ENCODE measurements at places on chromosomes 11 and 22.

GRCh38 chr11:2532704-2533586, 88.1 kb downstream of the KCNQ1 start:
- DNase-seq, result peak; percentile 87

- DNase-seq, result no peak
Observed at GRCh38 chr22:20955548-20955947, 11.5 kb upstream of the AIFM3 start.

DNA sequence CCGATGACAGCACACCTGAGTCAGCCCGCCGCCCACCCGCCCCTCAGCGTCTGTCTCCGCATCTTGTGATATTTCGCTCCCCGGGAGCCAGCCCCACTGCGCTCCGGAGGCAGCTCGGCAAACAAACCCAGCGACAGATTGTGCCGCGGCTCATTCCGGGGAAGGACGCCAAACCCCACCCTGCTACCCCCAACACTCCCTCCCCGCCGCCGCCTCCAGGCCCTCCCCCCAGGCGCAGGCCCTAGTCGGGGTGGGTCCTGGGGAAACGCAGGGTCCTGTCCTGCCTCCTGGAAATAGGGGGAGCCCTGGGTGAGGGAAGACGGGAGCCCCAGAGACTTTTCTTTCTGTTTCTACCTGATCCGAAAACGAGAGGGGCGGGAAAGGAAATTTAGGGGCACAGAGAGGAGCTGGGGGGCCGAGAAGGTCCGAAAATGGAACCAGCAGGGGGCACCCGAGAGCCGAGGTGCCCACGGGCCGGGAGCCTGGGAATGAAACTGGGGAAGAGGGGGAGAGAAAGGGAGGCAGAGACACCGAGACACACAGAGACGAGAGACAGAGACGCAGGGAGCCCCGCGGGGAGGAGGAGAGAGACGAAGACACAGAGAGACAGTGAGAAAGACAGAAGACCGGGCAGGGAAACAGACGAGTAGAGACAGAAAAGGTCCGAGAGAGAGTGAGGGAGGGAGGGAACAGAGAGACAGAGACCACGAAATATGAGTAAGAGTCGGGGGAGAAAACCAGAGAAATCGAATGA, 1.7 kb upstream of the RTN4RL2 start:
- DNase-seq, result no peak

DNA sequence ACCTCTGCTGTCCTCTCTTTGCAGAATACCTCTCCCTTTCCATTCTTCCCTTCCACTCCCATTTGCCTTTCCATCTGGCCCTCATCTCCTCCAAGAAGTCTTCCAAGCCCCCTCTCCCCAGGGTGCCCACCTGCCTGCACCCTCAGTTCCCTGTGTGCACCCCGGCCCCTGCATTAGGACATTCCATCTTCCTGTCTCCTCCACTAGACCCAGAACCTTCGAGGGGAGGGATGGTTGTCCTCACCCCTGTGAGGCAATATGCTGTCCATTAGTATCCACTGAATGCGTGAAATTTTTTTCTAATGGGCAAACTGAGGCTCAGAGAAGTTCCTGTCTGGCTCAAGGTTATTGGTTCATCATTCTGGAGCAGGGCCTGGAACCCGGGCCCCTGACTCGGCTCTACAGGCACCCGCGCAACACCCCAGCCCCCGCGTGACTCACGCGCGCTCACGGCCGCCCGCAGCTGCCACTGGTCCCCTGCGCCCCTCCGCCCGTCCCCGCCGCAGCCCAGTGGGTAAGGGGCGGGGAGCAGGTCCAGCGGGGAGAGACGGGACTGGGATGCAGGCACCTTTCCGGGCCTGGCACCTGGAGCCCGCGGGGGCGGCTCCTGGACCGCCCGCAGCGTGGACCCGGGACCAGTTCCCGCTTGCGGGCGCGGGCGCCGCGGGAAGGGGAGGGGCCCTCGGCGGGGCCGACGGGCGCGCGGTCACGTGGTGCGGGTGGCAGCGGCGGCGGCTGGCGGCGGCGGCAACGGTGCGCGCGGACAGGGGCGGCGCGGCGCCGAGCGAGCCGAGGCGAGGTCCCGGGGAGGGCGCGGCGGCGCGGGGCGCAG, 7.0 kb downstream of the SEPTIN3 start:
- DNase-seq, result no peak

GRCh38 chr22:25763239-25763777, 21.3 kb downstream of the MYO18B start:
- no peak for DNase-seq

DNA sequence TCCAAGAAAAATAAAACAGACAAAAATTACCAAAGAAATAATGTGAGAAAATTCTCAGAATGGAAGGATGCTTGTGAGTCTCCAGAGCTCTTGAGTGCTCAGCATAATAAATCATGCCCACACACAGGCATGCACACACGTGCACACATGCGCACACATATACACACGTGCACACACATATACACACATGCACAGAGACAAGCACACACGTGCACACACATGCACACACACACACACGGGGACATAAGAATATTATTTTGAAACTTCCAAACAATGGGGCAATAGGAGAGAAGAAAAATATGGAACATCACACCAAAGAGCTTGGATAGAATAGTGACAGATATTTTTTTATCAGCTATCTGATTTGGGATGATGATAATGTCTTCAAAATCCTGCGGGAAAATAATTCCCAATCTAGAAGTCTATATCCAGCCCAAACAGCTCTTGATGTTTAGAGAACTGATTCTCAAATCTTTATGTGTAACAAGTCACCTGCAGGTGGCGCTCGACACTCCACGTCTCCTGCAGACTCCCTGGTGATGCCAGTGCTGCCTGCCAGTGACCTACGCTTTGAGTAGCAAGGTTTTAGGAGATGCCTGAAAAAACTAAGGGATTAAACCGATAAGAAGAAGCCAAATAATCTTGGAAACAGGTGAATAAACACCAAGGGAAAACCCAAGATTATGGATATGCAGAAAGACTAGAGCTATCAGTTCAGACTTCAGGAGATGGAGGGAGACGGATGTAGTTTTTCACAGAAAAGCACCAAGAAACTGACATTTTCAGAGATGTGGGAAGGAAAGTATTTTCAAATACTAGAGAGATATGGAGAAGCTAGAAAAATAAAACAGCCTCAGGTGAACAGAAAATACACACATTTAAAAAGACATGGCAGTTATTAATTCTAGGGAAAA, 743.6 kb downstream of the ETS1 start:
- peak; percentile 4 for DNase-seq

GRCh38 chr11:18452927-18453326, 2.7 kb upstream of the LDHAL6A start:
- DNase-seq, result no peak

- no peak for DNase-seq
Observed at GRCh38 chr22:30290342-30291057, 1.2 kb upstream of the CASTOR1 start.

GRCh38 chr22:37354670-37355069, 72.4 kb downstream of the CYTH4 start:
- DNase-seq, result no peak

GRCh38 chr11:64790205-64791095, 12.1 kb upstream of the SF1 start:
- DNase-seq, result no peak

- DNase-seq, result no peak
Observed at GRCh38 chr22:19615867-19616581, 91.8 kb upstream of the CLDN5 start.

DNA sequence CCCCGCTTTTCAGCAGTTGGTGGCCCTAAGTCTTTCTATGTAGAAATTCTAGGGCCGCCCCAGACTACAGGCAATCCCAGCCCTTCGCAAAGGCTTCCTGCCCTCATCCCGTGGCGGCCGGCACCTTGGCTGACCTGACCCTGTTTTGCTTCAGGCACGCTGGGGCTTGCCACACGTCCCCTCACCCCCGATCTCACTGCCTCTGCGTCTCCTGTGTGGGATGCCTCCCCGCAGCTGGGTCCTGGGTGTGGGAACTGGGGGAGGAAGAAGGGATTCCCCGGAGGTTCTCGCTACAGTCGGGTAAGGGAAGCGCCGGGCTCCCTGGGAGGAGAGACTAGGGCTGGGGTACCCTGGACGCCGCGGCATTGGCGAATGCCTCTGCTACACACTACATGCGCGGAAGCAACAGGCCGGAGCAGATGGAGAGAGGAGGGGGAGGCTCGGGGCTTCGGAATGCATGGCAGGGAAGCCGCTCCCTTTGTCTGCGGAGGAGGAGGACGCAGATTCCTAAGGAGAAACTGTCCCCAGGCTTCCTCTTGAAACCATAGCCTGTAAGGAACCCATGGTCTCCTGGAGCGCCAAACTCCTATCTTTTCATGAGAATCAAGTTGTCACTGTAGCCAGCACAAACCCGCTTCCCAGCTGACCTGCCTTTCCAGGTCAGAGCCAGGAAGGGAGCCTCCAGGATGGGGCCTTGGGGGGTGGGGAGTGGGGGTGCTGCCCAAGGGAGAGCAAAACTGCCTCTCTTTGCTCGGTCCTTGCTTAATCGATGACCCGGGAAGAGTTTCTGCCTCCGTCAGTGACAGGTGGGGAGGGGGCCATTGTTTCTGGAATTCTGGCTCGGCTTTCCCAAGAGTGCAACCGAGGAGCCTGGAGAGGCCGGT, 1.4 kb downstream of the DTX4 start:
- DNase-seq, result no peak

- DNase-seq, result peak; percentile 11
Observed at GRCh38 chr11:44110231-44110679, 14.8 kb downstream of the EXT2 start.

DNA sequence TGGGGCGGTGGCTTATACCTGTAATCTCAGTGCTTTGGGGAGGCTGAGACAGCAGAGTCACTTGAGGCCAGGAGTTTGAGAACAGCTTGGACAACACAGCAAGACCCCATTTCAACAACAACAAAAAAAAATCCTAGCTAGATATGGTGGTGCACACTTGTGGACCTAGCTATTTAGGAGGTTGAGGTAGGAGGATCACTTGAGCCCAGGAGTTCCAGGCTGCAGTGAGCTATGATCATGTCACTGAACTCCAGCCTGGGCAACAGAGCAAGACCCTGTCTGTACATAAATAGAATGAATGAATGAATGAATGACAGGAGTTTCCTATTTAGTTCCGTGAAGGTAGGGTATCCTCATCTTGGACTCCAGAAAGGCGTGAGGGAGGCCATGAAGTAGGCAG, 107.0 kb downstream of the OSBP2 start:
- DNase-seq, result no peak

- DNase-seq, result no peak
Observed at GRCh38 chr11:133787379-133788141, 57.8 kb downstream of the SPATA19 start.

- DNase-seq, result no peak
Observed at GRCh38 chr11:133508468-133508867, 23.8 kb downstream of the OPCML start.

GRCh38 chr11:13831696-13832095, 130.8 kb upstream of the SPON1 start:
- DNase-seq, result no peak

DNA sequence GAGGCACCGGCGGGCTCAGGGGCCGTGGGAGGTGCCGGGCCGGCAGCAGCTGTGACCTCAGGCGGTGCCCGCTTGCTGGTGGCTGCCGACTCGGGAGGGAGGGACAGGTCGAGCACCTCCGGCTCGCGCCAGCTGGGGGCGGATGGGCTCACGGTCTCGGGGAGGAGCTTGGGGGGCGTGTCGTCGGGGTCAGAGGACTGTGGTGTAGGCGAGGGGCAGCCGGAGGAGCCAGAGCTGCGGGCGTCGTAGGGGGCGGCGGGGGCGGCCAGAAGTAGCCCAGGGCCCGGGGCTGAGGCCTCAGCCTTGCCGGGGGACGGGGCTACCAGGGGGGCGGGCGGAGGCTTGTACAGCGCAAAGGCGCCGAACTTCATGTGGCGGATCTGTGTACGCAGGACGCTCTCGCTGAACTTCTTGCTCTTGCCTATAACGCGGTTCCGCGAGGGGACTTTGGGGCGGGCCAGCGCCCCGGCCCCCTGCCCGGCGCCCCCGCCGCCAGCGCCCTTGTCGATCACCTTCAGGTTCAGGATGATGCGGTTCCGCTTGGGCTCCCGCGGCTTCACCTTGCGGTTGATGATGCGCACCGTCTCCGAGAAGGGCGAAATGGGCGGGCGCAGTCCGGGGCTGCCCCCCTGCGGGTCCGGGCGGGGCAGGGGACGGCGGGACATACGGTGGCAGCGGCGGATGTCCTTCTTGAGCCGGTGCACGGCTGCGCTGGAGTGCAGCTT, 5.5 kb downstream of the CBX6 start:
- DNase-seq, result no peak

- DNase-seq, result no peak
Observed at GRCh38 chr11:114397349-114397982, 2.8 kb downstream of the C11orf71 start.

DNA sequence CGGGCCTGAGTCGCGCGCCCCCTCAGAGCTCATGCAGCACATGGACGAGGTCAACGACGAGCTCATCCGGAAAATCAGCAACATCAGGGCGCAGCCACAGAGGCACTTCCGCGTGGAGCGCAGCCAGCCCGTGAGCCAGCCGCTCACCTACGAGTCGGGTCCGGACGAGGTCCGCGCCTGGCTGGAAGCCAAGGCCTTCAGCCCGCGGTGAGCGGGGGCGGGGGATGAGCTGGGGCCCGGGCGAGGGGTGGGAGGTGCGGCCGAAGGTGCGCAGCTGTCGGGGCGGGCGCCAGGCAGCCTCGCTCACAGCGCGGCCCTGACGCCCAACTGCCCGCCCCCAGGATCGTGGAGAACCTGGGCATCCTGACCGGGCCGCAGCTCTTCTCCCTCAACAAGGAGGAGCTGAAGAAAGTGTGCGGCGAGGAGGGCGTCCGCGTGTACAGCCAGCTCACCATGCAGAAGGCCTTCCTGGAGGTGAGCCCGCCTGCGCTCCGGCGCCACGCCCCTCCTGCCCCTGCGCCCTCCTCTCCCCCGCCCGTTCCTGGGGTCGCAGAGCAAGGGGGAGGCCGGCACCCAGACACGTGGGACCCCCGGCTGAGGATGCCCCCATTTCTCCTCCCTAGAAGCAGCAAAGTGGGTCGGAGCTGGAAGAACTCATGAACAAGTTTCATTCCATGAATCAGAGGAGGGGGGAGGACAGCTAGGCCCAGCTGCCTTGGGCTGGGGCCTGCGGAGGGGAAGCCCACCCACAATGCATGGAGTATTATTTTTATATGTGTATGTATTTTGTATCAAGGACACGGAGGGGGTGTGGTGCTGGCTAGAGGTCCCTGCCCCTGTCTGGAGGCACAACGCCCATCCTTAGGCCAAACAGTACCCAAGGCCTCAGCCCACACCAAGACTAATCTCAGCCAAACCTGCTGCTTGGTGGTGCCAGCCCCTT, 20.5 kb downstream of the EPS8L2 start:
- DNase-seq, result peak; percentile 31

GRCh38 chr11:45025716-45026492, 75.2 kb upstream of the TP53I11 start:
- no peak for DNase-seq

GRCh38 chr11:123494195-123495050, 64.4 kb downstream of the GRAMD1B start:
- DNase-seq, result no peak

- DNase-seq, result no peak
Observed at GRCh38 chr22:49269928-49270327, 557.7 kb downstream of the BRD1 start.

GRCh38 chr11:111761036-111761435, 5.2 kb downstream of the PPP2R1B start:
- DNase-seq, result no peak

DNA sequence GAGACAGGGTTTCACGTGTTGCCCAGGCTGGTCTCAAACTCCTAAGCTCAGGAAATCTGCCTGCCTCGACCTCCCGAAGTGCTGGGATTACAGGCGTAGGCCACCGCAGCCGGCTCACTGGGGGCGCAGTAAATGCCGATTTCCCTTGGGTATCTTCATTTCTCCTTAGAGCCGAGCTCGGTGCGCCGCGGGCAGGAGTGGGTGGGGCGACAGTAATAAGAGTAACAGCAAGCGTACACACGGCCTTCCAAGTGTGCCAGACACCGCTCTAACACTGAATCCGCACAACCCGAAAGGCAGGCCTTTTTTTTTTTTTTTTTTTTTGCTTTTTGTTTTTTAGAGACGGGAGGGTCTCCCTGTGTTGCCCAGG, 500 bp upstream of the ADSL start:
- peak; percentile 23 for DNase-seq

Data from stimulated activated CD8-positive, alpha-beta memory T cell treated with anti-CD3 and anti-CD28 coated beads, Interleukin-2, amount 100 ng/mL, for 1 hour (primary cell).